ENCODE measurements at places on chromosomes 4 and X.

DNA sequence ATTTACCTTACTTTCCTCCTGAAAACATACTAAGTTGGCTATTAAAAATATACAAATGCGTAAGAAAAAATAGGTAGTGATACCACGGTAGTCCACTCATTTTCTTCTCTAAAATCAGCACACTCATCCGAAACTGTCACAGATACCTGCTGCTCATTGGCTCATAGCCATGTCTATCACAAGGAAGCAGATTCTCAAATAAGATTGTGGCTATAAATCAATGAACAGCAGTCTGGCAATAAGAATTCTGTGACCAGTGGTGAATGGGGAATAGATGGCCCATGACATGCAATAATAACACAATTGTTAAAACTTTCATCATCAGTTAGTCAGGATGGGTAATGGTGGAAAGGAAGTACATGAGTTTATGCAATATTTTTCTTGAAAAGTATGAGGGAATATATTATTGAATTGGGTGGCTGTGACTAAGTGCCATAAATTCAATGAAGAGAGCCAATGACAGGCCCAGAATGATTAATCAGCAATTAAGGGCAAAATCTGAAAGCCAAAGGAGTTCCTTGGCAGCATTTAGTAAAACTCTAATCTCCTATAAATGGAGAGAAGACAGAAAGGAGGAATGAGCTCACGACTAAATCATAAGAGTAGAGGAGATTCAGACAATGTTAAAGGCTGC, 202.3 kb upstream of the NEIL3 start:
- no peak for DNase-seq

- DNase-seq, result no peak
Observed at GRCh38 chr4:80243274-80244018, 23.0 kb upstream of the FGF5 start.

DNA sequence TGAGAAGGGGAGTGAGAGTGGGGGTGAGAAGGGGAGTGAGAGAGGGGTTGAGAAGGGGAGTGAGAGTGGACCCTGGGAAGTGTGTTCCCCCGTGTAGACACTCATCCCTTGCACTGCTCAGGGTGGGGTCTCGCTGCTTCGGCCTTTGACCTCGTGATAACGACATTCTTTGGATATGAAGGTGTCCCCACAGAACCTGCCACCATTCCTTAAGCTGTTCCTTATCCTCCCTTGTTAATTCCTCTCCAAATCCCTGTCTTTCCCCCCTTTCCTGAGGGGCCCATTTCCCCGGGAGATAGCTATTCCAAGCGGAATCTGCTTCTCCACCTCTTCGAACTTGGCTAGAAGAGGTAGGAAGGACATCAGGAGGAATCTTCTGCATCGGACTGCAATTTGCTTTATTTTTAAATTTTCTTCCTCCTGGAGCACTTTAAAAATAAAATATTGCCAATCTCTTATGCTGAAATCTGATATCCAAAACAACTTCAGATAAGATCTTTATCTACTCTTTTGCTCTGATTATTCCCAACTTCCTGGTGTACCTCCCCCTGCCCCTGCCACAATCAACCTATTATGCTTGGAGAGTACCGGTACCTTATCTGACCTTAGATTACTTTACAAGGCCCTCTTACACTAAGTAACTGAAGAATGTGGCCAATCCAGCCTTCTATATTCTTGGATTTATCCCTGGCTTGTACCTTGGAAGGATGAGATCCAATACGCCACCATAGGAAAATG, 15.6 kb downstream of the TRIML1 start:
- no peak for DNase-seq

DNA sequence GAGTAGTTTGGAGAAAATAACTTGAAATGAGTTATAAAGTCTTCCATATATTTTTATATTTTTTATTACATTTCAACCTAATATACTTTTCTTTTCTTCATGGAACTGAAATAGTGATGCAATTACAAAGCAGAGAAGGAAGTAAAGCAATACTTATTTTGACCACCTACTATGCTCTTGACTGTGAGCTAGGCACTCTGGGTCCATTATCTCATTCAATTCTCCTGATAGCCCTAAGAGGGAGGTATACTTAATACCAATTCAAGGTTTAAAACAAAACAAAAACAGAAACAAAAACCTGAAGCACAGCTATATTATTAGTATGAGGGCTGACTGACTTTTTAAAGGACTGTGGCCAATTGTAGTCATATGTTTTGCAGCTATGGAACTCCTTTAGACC, 193.5 kb downstream of the MAD2L1 start:
- no peak for DNase-seq

DNA sequence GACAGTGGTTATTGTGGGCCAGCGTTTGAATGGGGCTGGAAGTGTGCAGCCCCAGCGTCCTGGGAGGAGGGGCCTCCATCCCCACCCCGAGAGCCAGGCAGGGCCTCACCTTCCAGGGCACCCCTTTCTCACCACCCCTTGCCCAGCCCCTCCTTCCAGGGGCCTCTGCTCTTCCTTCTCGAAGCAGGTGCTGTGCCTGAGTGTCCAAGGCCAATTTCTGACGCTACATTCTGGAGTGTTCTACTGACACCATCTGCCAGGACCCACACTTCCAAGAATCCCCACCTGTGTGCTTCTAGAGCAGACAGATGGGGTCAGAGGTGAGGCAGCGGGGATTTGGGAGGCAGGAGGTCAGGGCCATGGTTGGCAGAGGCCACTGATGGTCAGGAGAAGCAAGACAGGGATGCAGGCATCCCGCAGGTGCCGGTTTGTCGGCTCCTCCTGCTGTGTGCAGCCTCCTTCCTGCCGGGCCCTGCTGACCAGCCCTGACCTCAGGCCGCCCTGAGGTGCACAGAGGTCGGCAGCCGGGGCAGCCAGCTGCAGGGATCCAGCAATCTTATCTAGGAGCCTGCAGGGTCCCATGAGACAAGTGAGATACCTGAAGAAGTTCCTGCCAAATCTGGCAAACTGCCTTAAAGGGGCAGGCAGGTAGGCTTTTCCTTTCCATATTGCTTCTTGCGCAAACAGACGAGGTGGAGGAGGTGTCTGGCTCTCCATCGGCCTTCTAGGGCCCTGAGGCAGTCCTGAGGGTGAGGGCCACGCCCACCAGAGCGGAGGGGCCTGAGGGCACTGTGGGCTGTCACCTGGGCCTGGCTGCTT, 18.8 kb downstream of the MSANTD1 start:
- peak; percentile 9 for DNase-seq

Data from GM13977 (cell line).